ENCODE measurements at places on chromosomes 11 and 22. TPM values are rescaled to one million over a fixed set of nuclear protein-coding genes. Genes with fewer than 3 reads are reported as not detected.

The NLRP14 gene
- total RNA-seq = 1.6 TPM

The RASD2 gene
- 0.94 TPM for total RNA-seq

The OR52E8 gene
- total RNA-seq = 0.63 TPM

The OR5D18 gene
- total RNA-seq = not detected

The ASCC2 gene
- total RNA-seq = 45.7 TPM

The DBX1 gene
- total RNA-seq = not detected

The CBLIF gene
- total RNA-seq = not detected

The SYNGR1 gene
- 68.9 TPM for total RNA-seq

The RAPSN gene
- total RNA-seq = not detected

The PDGFD gene
- 13.1 TPM for total RNA-seq

The MPPED2 gene
- total RNA-seq = 137 TPM

The UBQLNL gene
- 1.9 TPM for total RNA-seq

The PGR gene
- not detected for total RNA-seq

The POU2AF2 gene
- total RNA-seq = not detected

The CSNK2A3 gene
- 5.6 TPM for total RNA-seq

The NEFH gene
- total RNA-seq = 0.63 TPM

The TRPM5 gene
- total RNA-seq = not detected

The KCNJ11 gene
- total RNA-seq = 12.2 TPM

The OR51B2 gene
- 2.2 TPM for total RNA-seq

The OVCH2 gene
- total RNA-seq = not detected

The OOSP4A gene
- not detected for total RNA-seq

The OR4D5 gene
- not detected for total RNA-seq

The PELI3 gene
- total RNA-seq = 24.7 TPM

The GGT1 gene
- total RNA-seq = 5.6 TPM

The RIMBP3C gene
- total RNA-seq = 1.3 TPM

The PNPLA5 gene
- not detected for total RNA-seq

The TECTA gene
- 8.1 TPM for total RNA-seq

The CATSPER1 gene
- not detected for total RNA-seq

The SLC15A3 gene
- total RNA-seq = 1.9 TPM

The SLC16A8 gene
- 1.3 TPM for total RNA-seq

The SCUBE2 gene
- total RNA-seq = 7.2 TPM

The NXPE2 gene
- total RNA-seq = 0.94 TPM
